ENCODE measurements at places on chromosomes 6 and 20. TPM values are rescaled to one million over a fixed set of nuclear protein-coding genes. Genes with fewer than 3 reads are reported as not detected.

Gene CCDC170
- polyA plus RNA-seq: 0.54 TPM

Gene PAK5
- not detected for polyA plus RNA-seq

Gene IL17A
- not detected for polyA plus RNA-seq

Gene SLC52A3
- 0.08 TPM for polyA plus RNA-seq

Gene LY6G6F
- 0.68 TPM for polyA plus RNA-seq

Gene MYMX
- not detected for polyA plus RNA-seq

Gene GPR63
- polyA plus RNA-seq: 0.08 TPM

Gene ACTL10
- polyA plus RNA-seq: 3.5 TPM

Gene IMPG1
- polyA plus RNA-seq: 0.10 TPM

Gene ADAM33
- polyA plus RNA-seq: 9.5 TPM

Gene RBPJL
- polyA plus RNA-seq: 0.09 TPM

Gene ERVFRD-1
- polyA plus RNA-seq: not detected

Gene TENT5A
- polyA plus RNA-seq: 4.4 TPM

Gene PTPRA
- polyA plus RNA-seq: 15.3 TPM

Gene SRSF12
- 0.10 TPM for polyA plus RNA-seq

Gene COL9A1
- 0.06 TPM for polyA plus RNA-seq

Gene FBXO30
- 3.1 TPM for polyA plus RNA-seq

Gene LY6G6C
- not detected for polyA plus RNA-seq

Gene LAMA4
- polyA plus RNA-seq: 2.4 TPM

Gene VNN1
- polyA plus RNA-seq: 2.3 TPM

Gene MOXD1
- 2.9 TPM for polyA plus RNA-seq

Gene SPDEF
- polyA plus RNA-seq: 0.03 TPM

Gene KAT14
- polyA plus RNA-seq: 6.9 TPM

Gene BPI
- polyA plus RNA-seq: 1.1 TPM

Gene RPS10
- 4,074 TPM for polyA plus RNA-seq

Gene PAX1
- polyA plus RNA-seq: not detected

Gene TRIM31
- polyA plus RNA-seq: 0.14 TPM

Gene FAM184A
- 1.0 TPM for polyA plus RNA-seq

Gene IP6K3
- polyA plus RNA-seq: 0.36 TPM

Gene SLC25A27
- polyA plus RNA-seq: 7.9 TPM

Gene TUBB2B
- polyA plus RNA-seq: 1.0 TPM

Gene DYNLT1
- 126 TPM for polyA plus RNA-seq

Gene TNFRSF21
- 4.6 TPM for polyA plus RNA-seq

Gene GNAS-AS1
- polyA plus RNA-seq: 0.18 TPM

Gene PBOV1
- polyA plus RNA-seq: not detected

Gene RAET1G
- not detected for polyA plus RNA-seq

Gene SNX5
- polyA plus RNA-seq: 151 TPM

Gene GCM1
- 0.06 TPM for polyA plus RNA-seq
